ENCODE measurements at places on chromosomes 11 and 22. TPM values are rescaled to one million over a fixed set of nuclear protein-coding genes. Genes with fewer than 3 reads are reported as not detected.

Gene MUC6
- total RNA-seq, result 0.25 TPM

Gene CRACR2B
- 0.14 TPM for total RNA-seq

Gene DGKZ
- total RNA-seq, result 15.5 TPM

Gene OR56A1
- under 0.01 TPM for total RNA-seq

Gene DTX4
- 10.6 TPM for total RNA-seq

Gene MRGPRX4
- not detected for total RNA-seq

Gene RPL27A
- total RNA-seq, result 693 TPM

DNA sequence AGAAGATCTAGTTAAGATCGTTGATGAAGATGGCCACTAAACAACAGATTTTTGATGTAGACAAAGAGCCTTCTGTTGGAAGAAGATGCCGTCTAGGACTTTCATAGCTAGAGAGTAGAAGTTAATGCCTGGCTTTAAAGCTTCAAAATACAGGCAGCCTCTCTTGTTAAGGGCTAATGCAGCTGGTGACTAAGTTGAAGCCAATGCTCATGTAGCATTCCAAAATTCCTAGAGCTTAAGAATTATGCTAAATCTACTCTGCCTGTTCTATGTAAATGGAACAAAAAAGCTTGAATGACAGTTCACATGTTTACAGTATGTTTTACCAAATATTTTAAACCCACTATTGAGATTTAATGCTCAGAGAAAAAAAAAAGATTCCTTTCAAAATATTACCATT lies 492.6 kb downstream of the CNTN5 start:
- DNase-seq, result no peak

- DNase-seq, result no peak
Observed at GRCh38 chr11:96098511-96099241, 174.8 kb upstream of the MTMR2 start.

- DNase-seq, result no peak
Observed at GRCh38 chr11:67680696-67681470, 6.5 kb upstream of the ALDH3B2 start.

DNA sequence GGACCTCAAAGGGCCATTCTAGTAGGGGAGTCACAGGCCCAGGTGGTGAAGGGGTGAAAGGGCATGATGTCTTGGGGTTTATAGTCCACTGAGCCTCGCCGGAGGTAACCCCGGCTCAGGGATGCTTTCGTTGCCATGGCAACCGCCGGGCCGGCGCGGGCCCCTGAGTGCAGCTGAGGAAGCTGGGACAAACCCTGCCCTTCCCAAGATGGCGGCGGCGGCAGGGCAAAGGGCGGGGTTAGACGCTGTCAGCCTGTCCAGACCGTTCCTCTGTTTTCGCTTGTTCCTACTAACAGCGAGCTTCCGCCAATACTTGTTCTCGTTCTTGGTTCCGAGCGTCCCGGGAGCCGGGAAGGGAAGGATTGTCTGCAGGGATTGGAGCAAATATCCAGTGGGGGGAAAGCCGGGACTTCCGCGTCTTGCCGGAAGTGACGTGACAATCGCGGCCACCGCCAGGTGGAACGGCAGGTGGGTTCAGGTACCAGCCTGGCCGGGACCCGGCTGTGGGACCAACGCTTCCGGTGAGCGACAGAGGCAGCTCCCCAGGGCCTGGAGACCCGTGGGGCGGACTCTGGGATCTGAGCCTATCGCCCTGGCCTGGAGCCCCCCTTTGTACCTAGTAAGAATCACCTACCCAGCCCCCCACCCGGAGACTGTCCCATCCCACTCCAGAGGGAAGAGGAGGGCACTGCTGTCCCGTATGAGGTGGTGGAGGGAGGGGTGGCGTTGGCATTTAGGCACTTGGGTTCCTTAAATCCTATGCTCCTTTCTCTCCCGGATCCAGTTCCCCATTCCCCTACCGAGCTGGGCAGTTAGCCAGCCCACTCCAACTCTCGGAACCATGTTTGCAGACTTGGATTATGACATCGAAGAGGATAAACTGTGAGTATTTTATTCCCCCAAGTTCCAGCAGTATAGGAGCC lies at the start of gene PICK1:
Gene PICK1, plus strand, starts transcription at position 436 of the 923 bp plus-strand sequence. Its CDS starts 406 bp downstream, at position 842.
- DNase-seq, result peak; percentile 70

DNA sequence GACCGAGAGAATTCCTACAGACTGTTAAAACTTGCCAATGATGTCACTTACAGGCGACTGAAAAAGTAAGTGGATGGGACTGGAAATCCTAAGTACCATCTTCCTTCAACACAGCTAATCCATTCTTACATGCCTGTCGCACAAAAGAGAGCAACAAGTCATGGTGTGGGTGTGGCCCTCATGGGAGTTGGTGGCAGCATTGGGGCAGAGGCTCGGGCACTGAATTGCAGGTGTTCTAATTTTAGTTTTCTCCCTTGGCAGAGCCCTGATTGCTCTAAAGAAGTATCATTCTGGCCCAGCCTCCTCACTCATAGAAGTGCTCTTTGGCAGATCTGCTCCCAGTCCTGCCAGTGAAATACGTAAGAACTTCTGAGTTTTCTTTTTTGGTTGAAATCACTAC lies 4.6 kb downstream of the IGHMBP2 start:
- DNase-seq, result no peak

GRCh38 chr22:43308060-43308830 lies 34.9 kb downstream of the SCUBE1 start:
- DNase-seq, result no peak

DNA sequence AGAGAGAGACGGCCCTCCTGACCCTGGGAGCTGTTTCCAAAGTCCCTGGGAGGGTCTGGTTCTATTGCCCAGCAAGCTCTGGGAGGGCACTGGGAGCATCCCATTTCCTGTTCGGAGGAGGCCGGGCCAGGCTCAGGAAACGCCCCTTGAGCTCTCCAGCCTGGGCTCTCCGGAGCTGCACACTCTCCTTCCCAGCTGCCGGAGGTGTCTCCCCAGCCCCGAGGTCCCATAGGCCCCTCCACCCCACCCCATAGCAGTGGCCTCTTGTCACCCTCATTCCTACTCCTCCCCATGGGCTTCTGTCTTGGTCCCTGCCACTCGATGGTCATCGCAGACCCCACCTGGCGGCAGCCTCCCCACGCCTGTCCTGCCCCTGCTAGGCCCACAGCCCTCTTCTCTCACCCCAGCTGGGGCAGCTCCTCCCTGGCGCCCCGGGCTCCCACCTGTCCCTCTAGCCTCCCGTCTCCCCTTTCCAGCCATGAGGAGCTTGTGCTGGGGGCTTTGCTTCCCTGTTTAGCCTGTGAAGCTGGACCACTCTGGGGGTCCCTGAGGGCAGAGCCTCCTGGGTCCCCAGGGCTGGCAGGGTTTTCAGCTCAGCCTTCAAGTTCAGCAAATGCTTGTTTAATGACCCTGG lies 2.8 kb downstream of the TSPAN32 start:
- DNase-seq, result peak; percentile 62

GRCh38 chr11:131668500-131669400 lies 298.3 kb downstream of the NTM start:
- peak; percentile 55 for DNase-seq

GRCh38 chr11:94871491-94872185 lies 101.7 kb downstream of the CWC15 start:
- DNase-seq, result peak; percentile 14

DNA sequence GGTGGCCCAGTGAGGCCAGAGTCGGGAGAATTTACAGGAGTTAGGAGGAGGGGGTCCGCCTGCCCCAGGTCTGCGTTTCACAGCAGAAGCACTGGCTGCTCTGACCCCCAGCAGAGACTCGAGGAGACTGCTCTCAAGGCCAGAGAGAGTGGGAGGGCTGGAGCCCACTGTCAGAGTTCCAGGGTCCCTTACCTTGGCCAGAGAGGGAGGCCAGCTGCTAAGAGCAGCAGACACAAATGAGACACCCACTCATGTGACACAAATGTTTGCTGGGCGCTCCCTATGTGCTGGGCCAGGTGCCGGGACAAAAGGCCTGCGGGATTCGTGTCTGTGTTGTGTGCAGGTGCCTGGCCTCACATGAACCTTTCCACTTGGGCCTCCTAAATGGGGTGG lies 2.8 kb upstream of the TNFRSF13C start:
- no peak for DNase-seq

DNA sequence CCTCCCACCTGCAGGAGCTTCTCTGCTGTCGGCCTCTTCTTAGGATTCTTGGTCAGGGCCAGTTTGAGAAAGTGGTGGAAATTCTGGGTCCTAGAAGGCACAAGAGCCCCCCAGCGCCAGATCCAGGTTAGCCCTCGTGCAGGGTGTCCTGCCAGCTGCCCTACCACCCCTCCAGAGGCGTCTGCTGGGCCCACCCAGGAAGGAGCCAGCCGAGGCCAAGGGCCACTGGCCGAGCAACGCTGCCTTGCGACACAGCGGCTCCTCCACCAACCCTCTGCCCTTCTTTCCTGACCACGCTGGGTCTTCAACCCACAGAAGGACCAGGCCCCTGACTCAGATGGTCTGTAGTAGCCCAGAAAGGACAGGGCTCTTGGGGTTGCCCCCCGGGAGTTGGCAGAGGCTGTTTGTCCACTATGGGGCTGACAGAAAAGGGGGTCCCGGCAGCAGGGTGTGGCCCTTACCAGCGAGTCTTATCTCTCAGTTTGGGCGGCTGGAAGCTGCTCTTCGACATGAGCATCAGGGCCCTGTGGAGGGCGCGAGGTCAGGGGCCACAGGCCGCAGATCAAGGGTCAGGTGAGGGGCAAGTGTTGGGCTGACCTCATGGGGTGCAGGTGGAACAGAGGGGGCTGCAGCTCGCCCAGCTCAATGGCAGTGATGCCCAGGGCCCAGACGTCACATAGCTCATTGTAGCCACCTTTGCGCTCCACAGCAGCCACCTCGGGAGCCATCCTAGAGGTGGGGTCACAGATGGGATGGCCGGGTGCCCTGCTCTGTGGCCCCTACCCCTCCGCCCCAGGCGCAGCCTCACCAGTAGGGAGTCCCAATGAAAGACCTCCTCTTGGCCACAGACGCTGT lies 2.5 kb downstream of the MAP4K2 start:
- DNase-seq, result no peak

DNA sequence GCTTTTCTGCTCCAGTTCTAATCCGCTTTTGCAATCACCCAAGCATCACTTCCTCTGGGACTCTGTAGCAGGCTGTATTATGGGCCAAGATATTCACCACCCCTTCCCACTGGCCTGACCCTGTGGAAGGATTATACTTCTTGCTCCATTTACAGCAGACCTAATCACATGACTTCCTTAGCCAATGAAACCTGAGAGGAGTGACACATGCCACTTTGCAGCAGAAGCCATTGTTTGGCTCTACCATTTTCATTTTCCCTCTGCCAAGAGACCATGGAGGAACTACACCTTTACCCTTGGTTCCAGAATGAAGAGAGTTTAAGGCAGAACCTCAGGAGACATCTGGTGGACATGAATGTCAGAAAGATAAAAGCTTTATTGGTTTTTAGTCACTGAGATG lies 134.9 kb upstream of the HSD17B12 start:
- DNase-seq, result no peak

DNA sequence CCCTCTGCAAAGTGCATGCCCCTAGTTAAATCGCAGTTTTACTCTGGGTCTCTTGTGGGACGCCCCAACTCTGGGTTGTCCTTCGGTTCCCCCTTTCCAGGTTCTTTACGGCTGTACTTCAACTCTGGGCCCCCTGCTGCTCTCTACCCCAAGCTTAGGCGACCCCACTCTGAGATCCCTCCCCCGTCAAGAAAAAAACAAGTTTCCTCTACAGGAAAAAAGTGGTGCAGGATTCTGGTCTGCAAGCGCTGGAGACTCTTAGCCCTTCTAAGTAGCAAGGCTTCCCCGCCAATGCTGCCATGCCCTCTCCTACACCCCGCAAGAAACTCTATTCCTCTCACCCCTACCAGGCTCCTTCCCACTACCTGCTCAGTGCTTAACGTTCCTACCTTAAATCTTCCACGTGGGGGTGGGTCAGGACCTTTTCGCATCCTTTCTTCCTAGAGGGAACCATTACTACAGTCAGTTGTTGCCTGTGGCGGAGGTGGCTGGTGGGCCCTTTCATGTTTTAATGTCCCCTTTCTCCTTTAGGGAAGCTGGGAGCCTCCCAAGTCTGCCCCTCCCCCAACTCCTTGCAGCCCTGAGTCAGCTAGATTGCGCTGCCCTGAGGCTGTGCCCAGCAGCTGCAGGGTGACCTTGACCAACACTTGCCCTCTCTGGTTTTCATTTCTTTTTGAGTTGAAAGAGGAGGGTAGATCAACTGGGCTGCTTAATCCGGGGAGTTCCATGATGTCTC lies 1.4 kb downstream of the NEFH start:
- no peak for DNase-seq

DNA sequence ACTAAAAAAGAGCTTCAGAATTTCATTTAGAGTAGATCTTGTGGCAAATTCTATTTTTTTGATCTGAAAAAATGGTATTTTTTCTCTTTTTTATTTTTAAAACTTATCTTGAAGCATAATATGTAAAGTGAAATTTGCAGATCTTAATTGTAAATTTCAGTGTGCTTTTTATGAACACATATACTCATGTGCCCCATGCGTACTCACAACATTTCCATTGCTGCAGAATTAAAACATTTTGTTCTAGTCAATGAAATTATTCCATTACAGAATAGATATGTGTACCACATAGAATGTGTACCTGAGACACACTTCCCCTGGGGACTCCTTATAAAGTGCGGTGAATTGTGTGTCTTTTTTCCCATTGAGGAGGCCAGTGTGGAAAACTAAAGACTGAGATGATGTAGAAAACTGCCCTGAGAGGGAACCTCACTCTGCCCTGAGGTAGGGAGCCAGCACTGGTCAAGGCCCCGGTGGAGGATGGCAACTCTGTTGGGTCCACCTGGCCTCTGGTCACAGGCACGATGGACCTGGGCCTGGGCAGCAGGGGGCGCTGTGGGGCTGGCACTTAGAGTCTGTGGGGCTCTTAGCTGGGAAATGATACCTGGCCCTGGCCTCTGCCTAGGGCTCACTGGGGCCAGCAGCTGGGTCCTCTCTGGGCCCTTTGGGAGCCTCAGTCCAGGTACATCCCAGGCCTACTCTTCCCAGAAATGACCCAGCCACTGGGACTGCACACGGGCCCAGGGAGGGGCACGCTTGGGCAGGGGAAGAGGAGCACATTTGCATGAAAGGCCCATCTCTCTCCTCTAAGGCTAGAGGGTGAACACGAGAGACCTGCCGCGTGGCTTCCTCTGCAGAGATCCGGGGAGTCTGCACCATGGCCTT lies 77.9 kb upstream of the TOP3B start:
- peak; percentile 73 for DNase-seq

DNA sequence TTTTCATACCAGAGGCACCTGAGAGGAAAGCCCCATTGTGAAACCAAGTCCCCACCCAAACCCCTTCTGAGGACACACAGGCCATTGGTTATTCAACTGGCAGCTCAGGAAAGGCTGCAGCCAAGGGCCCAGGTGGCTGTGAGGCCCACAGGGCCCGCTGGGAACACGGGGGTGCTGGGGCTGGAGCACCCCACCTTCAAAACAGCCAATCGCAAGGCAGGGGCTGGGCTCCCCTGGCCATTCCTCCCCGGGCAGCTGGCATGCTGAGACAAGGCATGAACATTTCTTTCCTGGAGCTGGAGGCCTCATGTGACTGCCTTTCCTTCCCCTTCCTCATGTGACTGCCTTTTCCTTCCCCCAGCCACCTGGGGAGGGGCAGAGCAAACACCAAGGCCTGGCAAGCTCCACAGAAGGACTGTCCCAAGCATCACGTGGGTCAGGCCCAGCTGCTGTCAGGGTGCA lies 76.9 kb downstream of the PIWIL3 start:
- DNase-seq, result no peak

- no peak for DNase-seq
Observed at GRCh38 chr11:14551380-14551779, 31.2 kb upstream of the PSMA1 start.

- no peak for DNase-seq
Observed at GRCh38 chr11:64232182-64232966, 2.0 kb upstream of the VEGFB start.

All from liver (tissue), 10 donors.